Activated CD4-positive, alpha-beta memory T cell treated with anti-CD3 and anti-CD28 coated beads, Interleukin-2, amount 10 ng/mL, durations not matched to agents 7 days and 5 days (primary cell): ENCODE measurements at places on chromosomes 3 and 15. TPM values are rescaled to one million over a fixed set of nuclear protein-coding genes. Genes with fewer than 3 reads are reported as not detected.

- no peak for DNase-seq
Measured at GRCh38 chr15:63491979-63492378, 12.4 kb upstream of the USP3 start.

- no peak for DNase-seq
Measured at GRCh38 chr3:128310286-128311058, 156.2 kb downstream of the DNAJB8 start.

DNA sequence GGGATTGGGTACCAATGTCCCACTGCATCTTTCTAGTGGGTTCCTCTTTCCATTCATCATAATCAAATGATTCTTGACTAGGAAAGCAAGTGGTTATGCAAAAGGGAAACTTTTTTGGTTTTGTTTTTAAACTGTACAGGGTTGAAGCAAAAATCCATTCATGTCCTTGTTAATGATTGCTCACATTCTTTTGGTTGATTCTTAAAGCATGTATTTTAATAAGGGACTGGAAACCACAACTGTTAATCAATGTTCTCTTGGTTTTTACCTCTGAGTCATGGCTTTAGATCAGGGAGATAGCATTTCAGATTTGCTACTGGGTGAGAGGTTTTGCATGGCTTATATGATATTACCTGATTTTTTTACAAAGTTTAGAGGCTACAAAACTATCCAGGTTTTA lies 371.7 kb upstream of the RGMA start:
- no peak for DNase-seq

DNA sequence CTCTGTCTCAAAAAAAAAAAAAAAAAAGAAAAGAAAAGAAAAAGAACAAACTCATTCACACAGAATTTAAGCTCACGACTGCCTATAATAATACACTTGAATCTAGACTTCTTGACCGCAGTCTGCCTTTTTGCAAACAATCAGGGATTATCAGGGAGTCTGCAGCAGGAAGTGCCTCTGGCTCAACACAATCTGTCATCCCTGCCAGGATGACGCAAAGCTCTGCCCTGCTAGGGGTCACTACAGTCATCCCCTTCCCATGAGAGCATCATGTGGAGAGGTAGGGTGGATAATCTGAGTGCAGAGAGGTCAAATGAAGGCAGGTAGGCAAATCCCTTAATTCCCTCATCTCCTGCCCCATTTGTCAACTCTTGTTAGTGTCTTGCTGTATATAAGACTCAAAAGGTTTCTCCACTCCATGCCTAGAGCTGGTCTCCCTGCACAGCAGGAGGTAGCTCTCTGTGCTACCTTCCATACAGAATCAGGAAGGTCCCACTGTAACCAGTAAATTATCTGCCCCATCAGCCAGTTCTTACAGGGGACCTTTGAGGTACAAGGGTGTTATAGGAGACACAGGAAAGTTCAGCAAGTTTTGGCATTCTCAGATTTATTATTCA lies 4.2 kb downstream of the UBAP1L start:
- no peak for DNase-seq

DNA sequence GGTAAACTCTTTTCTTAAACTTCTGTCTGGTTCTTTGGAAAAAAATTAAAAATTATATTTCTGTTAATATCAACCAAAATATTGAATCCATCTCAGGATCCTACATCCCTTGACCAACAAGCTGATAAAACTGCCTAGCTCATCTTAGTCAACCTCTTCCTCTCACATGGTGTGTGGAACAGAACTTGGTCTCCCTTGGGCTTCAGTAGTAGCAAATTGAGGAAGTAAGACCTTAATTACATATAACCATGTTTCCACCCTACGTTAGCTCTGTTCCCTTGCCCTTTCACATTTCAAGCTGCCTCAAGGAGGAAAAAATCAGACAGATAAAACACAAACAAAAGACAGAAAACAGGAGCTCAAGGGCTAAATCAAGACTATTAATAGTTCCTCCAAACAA lies 116.4 kb downstream of the GREM1 start:
- DNase-seq: no peak

DNA sequence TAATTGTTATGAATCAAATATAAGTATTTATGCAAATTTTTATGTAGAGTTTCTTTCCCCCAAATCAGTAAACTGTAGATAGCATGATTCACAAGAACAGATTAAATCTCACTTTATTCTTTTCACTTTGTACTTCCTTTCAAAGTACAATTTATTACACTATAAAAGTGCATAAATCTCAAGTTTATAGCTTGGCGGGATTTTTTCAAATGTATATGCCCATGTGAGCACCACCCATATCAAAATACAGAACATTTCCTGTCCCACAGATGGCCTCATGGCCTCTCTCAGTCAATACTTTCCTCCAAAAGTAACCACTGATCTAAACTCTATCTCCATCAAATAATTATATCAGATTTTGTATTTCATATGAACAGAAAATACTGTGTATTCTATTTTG lies 196.1 kb upstream of the THRB start:
- DNase-seq: no peak

- DNase-seq: no peak
Measured at GRCh38 chr3:108546692-108547091, 36.3 kb upstream of the MYH15 start.

- no peak for DNase-seq
Measured at GRCh38 chr3:193145248-193145647, 95.8 kb upstream of the PLAAT1 start.

GRCh38 chr15:37981775-37982174 lies 47.3 kb downstream of the TMCO5A start:
- DNase-seq: no peak

- no peak for DNase-seq
Measured at GRCh38 chr3:127647166-127647844, 18.3 kb downstream of the PODXL2 start.

- DNase-seq: no peak
Measured at GRCh38 chr15:77064539-77065308, 6.2 kb downstream of the TSPAN3 start.

- DNase-seq: no peak
Measured at GRCh38 chr3:133753779-133754164, 7.6 kb downstream of the TF start.

GRCh38 chr3:56776556-56776950 lies 25.2 kb downstream of the ARHGEF3 start:
- no peak for DNase-seq

DNA sequence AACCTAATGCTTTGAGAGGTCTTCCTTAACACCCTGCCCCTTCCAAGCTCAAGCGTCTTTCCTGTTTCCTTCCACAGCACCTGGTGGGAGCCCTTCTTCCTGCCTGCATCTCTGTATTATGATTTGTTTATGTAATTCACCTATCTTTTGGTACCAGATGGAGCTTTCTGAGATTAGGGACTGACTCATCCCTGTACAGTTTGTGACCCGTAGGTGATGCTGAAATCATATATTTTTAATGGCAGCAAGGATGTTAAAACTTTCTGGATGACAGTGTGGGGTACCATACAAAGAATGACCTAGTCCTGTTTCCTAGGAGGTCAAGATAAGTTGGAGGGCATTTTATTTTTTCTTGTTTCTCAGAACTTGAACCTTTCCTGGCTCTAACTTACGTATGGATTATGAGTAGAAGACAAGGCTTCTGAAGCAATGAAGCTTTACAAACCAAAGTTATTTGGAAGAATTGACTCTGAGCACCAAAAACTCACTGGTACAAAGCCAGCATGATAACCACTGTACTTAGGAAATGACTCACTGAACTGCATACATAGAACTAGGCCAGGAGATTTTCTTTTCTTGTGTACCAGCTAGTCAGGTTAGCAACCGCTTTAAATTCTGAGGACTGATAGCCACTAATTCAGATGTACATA lies 46.6 kb downstream of the HHLA2 start:
- no peak for DNase-seq

- DNase-seq: no peak
Measured at GRCh38 chr3:147962408-147963164, 553.4 kb downstream of the ZIC1 start.

- DNase-seq: no peak
Measured at GRCh38 chr3:162192340-162193029, 695.9 kb downstream of the OTOL1 start.

The SLC6A6 gene
- 59.0 TPM for total RNA-seq

The LTK gene
- 5.5 TPM for total RNA-seq

The STRIT1 gene
- not detected for total RNA-seq

The STX19 gene
- not detected for total RNA-seq

The SNURF gene
- total RNA-seq: 16.0 TPM

The ACKR4 gene
- not detected for total RNA-seq
